OCI-LY7 (cell line): ENCODE measurements at places on chromosomes 16 and 17. TPM values are rescaled to one million over a fixed set of nuclear protein-coding genes. Genes with fewer than 3 reads are reported as not detected.

Gene FBXW10B
- total RNA-seq: not detected in 2 replicates

Gene CFDP1
- 55.4 and 57.6 TPM in 2 replicates for total RNA-seq

Gene TTLL6
- total RNA-seq: not detected in 2 replicates

Gene NOL3
- 4.1 and 4.4 TPM in 2 replicates for total RNA-seq

Gene NPIPA8
- total RNA-seq: 8.8 and 18.5 TPM in 2 replicates

Gene TBC1D26
- 0.35 TPM in 1 of 2 replicates, not detected in the other for total RNA-seq

Gene GPR142
- not detected in 2 replicates for total RNA-seq

Gene HS3ST2
- total RNA-seq: not detected in 2 replicates

Gene GSG1L
- not detected in 2 replicates for total RNA-seq

Gene TMEM114
- total RNA-seq: not detected in 2 replicates

DNA sequence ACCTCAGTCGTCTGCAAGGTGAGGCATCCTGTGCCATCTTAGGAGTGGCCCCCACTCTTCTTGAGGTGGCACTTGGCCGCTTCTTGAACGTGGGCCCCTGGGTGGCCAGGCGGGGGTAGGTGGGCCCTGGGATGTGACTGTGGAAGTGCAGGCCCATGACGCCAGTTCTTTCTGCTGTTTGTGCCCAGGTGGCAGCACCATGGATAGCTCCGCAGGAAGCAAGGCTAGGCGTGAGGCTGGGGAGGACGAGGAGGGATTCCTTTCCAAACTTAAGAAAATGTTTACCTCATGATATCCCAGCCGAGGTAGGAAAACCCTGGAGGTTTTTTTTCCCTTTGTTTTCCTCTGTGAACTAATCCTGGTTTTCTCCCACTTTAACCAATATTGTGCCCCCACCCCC lies 19.8 kb downstream of the NMRAL1 start:
- no peak for DNase-seq

DNA sequence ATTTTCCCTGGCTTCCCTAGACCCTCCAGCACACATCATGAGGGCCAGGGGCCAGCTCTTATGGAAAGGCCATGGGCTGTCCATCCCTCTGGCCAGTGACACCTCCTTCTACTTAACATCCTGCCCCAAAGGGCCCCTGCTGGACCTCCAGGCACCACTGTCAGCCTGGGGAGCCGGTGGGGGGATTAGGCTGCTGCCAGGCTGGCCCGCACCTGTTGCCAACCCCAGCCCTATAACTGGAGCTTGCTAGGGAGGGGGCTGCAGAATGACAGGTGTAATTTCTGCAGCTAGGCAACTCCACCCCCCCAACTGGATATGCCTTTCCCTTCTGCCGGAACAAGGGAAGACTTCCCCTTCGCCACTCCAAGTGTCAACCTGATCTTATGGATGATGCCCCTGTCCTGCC lies 12.5 kb downstream of the RARA start:
- no peak for DNase-seq

GRCh38 chr17:73023759-73024158 lies 68.7 kb downstream of the SLC39A11 start:
- DNase-seq: no peak

GRCh38 chr17:63503341-63503705 lies 19.8 kb upstream of the KCNH6 start:
- DNase-seq: no peak

DNA sequence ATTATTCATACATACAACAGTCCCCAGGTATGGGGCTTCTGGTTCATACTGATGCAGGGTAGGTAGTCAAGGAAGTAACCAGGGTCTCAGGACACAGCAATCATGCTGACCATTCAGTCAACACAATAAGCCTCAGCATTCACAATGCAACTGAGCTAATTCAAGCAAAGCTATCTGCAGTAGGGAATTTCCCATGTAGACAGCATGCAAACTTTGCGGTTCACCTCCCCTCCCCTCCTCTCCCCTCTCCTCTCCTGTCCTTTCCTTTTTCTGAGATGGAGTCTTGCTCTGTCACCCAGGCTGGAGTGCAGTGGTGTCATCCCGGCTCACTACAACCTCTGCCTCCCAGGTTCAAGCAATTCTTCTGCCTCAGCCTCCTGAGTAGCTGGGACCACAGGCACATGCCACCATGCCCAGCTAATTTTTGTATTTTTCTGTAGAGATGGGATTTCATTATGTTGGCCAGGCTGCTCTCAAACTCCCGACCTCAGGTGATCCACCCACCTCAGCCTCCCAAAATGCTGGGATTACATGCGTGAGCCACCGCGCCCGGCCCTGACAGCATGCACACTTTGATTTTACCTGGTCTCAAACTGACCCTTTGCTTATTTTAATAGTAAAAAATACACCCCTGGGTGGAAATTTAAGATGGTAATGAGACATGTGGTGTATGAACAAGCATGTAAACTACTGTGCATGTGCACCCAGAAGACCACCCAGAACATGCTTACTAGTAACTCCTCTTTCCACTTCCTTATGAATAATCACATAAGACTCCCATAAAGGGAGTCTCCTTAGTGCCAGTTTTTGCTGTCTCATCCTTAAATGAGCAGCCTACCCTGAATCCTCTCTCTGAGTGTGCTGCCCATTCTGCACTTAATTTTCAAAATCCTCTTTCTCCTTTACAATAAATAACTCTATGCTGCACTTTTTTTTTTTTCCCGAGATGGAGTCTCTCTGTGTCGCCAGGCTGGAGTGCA lies 9.3 kb upstream of the RNF135 start:
- peak; percentile 57 for DNase-seq

GRCh38 chr16:28219282-28219681 lies 7.5 kb upstream of the XPO6 start:
- DNase-seq: no peak

GRCh38 chr17:38861399-38861843 lies 7.9 kb upstream of the RPL23 start:
- DNase-seq: peak; percentile 25

DNA sequence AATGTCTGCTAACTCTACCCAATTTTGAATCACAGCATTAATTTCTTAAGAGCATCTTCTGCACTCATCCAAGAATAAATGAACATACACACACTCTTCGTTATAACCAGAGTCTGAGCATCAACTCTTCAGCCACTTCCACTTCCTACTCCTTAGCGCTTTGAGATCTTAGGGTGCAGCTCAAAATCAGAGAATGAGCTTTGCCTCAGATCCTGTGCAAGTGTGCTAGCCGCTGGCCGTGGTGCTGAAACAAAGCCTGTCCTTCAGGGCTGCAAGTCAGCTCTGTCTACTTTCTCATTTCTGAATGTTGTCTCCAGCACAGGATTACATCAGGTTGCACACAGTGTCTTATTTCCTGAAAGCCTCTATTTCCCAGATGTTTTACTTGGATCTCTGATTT lies 165.4 kb downstream of the AIPL1 start:
- DNase-seq: peak; percentile 39

DNA sequence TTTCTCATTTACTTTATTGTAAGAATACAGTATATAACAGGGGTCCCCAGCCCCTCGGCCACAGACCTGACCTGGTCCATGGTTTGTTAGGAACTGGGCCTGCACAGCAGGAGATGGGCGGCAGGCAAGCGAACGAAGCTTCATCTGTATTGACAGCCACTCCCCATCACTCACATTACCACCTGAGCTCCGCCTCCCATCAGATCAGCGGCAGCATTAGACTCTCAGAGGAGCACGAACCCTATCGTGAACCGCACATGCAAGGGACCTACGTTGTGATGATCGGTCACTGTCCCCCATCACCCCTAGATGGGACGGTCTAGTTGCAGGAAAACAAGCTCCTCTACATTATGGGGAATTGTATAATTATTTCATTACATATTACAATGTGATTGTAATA lies 410.6 kb downstream of the SLC39A11 start:
- no peak for DNase-seq

- DNase-seq: no peak
These were observed 29.8 kb downstream of the PRSS54 start for GRCh38 chr16:58264961-58265479.

GRCh38 chr17:58487589-58488427 lies at the start of gene HSF5:
Gene HSF5, minus strand, starts transcription at chr17:58488408. Its CDS starts 134 bp downstream, at chr17:58488274.
- DNase-seq: no peak

DNA sequence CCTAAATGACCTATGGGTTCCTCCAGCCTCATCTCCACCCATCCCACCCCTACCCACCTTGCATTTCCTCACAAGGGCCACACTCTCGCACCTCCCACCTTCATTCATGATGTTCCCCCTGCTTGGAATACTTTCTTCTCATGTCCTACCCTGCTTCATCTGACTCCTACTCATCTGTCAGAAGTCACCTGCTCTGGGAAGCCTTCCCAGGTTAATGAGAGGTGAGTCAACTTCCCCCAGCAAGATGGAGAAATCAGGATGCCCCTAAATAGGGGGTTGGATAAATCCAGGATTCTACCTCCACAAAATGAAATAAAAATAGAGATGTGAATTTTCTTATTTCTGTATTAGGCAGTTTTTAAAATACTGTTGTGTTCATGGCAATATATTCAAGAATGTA lies 51.0 kb upstream of the WSB1 start:
- DNase-seq: no peak

DNA sequence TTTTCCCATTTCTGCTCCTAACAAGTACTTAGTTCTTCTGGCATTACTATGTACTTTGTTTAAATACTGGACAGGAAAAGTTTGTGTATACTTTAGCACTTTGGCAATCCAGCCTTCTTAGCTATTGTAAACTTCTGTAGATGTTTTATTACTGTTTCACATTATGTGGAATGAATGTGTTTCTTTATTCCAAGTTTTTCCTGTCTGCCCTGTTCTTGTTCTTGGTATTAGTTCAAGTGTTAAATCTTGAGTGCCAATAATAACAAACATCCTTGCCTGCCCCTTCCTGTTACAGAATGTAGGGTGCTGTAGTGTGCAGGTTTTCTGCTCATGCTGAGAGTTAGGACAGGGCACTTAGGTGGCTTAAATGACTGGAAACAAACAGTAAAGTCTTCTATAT lies 7.3 kb upstream of the CAPNS2 start:
- no peak for DNase-seq

GRCh38 chr17:47009759-47010594 lies 30.9 kb upstream of the RPRML start:
- DNase-seq: no peak

GRCh38 chr16:89969741-89970410 lies 21.3 kb downstream of the DEF8 start:
- peak; percentile 37 for DNase-seq

GRCh38 chr17:62966426-62967204 lies 580 bp downstream of the TANC2 start:
- DNase-seq: peak; percentile 14

- peak; percentile 15 for DNase-seq
These were observed 26.5 kb downstream of the PDIA2 start for GRCh38 chr16:309476-309875.

DNA sequence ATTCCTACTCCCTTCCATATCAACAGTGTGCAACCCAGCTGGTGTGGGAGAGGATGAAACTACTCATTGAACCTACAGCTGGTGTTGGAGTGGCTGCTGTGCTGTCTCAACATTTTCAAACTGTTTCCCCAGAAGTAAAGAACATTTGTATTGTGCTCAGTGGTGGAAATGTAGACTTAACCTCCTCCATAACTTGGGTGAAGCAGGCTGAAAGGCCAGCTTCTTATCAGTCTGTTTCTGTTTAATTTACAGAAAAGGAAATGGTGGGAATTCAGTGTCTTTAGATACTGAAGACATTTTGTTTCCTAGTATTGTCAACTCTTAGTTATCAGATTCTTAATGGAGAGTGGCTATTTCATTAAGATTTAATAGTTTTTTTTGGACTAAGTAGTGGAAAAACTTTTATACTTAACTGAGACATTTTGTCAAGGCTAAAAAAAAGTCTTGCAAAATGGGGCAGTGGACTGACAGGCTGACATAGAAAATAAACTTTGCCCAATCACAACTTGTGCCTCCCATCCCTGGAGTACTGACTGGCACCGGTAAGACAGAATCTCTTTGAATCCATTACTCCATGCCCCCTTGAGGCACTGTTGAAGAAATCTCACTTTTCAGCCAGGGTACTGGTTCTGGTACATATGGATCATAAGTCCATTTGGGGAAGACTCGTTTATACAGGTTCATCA lies 12.5 kb downstream of the TSR1 start:
- no peak for DNase-seq

DNA sequence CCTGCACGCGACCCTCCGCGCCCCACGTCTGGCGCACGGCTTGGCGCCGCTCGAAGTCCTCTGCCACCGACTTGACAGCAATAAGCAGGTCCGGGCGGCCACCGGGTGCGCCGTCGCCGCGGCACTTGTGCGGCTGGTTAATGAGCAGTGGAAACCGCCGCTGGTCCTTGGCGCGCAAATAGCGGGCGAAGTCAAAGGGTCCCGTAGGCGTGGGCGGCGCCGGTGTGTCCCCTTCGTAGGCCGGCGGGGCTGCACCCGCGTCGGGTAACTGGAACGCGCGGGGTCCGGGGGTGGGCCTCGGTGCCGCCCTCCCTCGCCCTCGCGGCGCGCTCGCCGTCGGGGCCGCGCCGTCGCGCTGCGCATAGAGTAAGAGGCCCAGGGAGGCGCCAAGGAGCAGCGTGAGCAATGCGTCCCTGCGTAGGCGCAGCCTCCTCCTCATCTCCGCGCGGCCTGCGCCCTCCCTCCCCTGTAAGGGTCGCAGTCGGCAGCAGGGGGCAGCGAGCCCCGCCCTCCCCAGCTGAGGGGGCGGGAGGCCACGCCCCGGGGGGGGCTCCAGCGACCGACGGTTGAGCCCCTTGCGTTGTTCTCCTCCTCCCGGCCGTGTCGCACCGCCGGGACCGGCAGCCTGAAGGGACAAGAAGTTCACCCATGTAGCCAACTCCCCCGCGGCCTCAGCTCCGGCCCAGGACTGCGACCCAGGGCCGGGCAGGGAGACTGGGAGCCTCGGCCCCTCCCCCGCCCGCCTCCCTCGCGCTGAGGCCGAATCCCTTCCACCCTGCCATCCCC lies 558 bp downstream of the B3GNT9 start:
- no peak for DNase-seq

DNA sequence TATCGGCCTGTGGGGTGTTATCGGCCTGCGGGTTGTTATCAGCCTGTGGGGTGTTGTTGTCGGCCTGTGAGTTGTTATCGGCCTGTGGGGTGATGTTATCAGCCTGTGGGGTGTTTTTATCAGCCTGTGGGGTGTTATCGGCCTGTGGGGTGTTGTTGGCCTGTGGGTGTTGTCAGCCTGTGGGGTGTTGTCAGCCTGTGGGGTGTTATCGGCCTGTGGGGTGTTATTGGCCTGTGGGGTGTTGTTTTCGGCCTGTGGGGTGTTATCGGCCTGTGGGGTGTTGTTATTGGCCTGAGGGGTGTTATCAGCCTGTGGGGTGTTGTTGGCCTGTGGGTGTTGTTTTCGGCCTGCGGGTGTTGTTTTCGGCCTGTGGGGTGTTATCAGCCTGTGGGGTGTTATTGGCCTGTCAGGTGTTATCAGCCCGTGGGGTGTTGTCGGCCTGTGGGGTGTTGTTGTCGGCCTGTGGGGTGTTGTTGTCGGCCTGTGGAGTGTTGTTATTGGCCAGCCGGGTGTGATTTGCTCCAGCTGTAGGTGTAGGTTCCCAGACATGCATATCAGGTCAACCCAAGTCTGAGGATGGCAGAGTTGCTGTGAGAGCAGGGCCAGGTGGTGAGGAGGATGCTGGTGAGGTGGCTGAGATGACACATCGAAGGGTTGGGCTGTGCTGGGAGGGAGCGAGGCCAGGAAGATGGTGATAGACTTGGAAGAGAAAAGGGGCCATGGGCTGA lies 7.1 kb downstream of the TRARG1 start:
- DNase-seq: no peak

- no peak for DNase-seq
These were observed 2.8 kb downstream of the IRX3 start for GRCh38 chr16:54283725-54284318.

GRCh38 chr17:77439189-77440018 lies 298.6 kb downstream of the SEC14L1 start:
- DNase-seq: peak; percentile 66
